ENCODE measurements at places on chromosomes 2 and 18.

GRCh38 chr18:46423226-46423805 is 233.7 kb downstream of the LOXHD1 start:
- no peak for DNase-seq

DNA sequence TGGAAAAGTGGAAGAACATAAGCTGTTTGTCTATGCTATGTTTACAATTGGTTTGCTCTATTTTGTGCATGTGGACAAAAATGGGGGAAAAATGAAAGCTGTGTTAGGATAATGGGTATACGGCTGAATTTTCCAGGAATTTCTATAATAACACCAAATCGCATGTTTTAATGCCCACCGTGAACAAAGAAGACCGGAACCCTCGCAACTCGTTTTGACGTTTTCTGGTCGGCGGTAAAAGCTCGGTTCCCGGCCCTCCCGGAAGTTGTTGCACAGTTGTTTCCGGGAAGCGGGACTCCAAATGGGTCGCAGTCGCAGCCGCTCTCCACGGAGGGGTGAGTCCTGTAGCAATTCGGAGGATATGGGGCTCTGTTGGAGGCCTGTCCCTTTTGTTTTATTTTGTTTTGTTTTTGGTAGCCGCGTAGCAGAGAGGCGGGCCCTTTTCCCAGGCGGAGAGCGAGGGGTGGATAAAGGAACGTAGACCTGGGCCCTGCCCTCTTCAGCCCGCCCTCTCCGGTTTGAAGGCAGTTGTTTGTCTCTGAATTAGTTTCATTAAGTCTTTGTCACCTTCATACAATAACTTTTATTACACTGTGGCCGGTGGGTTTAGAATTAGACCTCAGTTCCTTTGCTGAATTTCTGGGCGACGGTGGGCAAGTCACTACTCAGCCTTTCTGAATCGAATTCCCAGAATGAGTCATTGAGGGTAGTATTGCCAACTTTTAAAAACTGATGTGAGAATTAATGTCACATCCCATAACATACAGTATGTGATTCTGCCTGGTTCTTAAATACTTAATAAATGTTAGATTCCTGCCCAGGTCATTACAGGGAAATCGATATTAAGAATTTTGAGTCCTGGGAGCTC is at the start of gene SNRNP27:
Gene SNRNP27, plus strand, starts transcription at position 273 of the 868 bp plus-strand sequence. Its CDS starts 29 bp downstream, at position 302.
- peak; percentile 78 for DNase-seq

GRCh38 chr18:12288403-12288755 is 19.7 kb upstream of the TUBB6 start:
- no peak for DNase-seq

DNA sequence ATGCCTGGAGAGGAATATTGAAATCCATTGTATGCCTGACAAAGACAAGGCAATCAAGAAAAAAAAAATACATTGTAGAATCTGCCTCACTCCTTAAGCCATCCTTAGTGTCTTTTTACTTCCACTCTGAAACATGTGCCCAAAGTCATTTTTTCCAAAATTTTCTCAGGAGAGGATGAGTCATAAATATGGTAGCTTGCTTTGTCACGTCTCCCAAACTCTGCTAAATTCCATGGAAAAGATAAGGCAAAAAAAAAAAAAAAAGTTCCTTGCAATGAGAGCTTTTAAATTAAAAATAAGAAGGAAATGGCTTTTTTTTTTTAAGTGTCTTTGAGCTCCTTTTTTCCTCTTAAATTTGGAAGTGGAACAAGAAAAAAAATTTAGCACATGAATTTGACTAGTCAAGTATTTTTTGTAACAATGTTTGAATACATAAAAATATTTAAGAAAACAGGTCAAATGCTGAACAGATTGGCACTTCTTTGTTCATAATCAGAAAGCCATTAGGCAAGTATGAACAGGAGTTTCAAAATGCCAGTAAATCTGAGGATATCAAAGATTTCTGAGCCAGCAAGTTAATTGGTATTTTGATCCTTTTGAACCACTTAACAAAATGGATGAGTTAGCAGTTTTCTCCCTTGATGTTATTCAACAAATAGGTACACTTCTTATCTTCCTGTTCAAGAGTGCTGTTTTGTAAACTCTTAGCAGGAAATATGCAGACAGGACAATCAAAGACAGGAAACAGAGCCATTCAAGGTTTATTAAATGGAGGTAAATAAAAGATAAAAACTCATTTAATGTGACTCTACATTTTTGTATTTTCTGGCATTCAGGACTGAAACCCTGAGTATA is 247.3 kb upstream of the SP5 start:
- DNase-seq: no peak

- no peak for DNase-seq
Measured at GRCh38 chr18:4854671-4855070, 342.4 kb downstream of the AKAIN1 start.

Data from activated CD8-positive, alpha-beta memory T cell treated with anti-CD3 and anti-CD28 coated beads, Interleukin-2, amount 50 U/mL, for 4 hours (primary cell).